Mammary epithelial cell (primary cell): ENCODE measurements at places on chromosomes 12 and 14. TPM values are rescaled to one million over a fixed set of nuclear protein-coding genes. Genes with fewer than 3 reads are reported as not detected.

DNA sequence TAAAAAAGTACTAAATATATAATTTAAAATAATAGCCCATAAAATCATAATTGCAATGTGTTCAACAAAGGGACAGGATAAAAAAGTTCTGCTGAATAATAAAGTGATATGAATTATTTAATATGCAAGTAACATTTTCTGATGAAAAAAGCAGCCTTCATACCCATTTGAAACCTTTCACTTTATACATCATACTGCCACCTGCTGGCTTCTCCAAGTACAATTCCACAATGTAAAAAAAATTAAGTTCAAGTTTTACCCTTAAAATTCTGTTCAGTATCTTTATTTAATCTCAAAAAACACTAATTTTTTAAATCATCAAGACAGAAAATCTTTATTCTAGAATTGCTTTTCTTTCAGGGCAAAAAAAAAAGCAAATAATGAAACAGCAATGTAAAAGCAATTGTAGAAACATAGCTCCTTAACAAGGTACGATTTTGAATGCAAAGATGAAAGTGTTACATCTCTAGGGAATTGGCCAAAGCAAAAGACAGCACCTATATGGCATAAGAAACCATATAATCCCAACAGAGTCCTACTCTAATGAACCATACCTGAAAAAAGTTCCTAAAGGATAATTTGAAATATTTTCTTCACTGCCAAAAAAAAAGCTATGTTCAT is 15.0 kb downstream of the MDM1 start:
- DNase-seq = no peak

DNA sequence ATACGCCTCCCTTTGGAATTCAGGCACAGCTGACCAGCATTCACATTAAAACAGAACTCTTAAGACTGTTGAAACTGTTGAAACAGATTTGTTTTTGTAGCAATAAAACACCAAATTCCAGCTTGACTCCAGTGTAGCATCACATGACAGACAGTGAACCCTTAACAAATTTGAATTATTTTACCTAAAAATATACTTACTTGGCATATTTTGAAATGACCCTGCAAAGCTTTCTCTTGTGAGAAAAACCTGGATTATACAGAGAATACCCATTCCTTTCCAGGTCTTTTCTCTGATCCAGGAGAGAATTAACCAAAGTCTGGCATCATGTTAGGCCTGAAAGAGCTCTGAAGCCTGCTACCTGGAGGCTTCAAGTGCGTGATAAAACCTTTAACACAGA is 410.3 kb downstream of the FOXG1 start:
- no peak for DNase-seq

GRCh38 chr14:33810308-33810707 is 140.6 kb downstream of the EGLN3 start:
- DNase-seq = no peak

DNA sequence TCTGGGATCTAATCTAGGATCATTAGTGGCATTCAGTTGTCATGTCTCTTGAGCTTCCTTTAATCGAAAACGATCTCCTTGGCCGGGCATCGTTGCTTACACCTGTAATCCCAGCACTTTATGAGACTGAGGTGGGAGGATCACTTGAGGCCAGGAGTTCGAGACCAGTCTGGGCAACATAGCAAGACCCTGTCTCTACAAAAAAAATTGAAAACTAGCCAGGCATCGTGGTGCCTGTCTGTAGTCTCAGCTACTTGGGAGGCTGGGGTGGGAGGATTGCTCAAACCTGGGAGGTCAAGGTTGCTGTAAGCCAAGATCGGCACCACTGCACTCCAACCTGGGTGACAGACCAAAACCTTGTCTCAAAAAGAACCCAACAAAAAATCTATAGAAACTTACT is 9.0 kb downstream of the PUS1 start:
- no peak for DNase-seq

- no peak for DNase-seq
Measured at GRCh38 chr14:31339743-31340142, 80.6 kb downstream of the HEATR5A start.

- DNase-seq = no peak
Measured at GRCh38 chr14:94921882-94922585, 152.1 kb upstream of the GSC start.

- DNase-seq = no peak
Measured at GRCh38 chr12:7212678-7213077, 23.2 kb downstream of the PEX5 start.

The NFE2 gene
- total RNA-seq = 0.67 TPM

The CEBPE gene
- total RNA-seq = not detected
